ENCODE measurements at places on chromosomes 2 and 18. TPM values are rescaled to one million over a fixed set of nuclear protein-coding genes. Genes with fewer than 3 reads are reported as not detected.
A peak's percentile ranks its signal among the peaks of the same experiment; 100 is the strongest.

Gene KLHL30
- total RNA-seq, result 0.87 TPM

DNA sequence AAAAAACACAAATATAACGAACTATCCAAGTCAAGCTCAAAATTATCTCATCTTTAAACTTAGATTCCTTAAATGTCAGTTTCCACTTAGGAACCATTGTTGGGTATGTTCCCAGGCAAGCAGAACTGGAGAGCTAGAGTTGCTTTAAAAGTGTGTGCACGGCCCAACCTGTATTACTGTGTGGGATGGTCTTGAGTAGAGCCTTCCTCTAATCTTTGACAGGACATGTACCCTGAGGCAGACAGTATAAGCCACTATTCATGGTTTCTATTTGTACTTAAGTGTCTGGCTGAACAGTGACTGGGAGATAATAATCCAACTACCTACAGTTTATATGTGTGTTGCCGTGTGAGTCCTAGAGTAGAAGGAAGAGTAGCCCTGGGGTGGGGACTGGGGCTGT is 239.7 kb downstream of the GPD2 start:
- DNase-seq, result no peak

- DNase-seq, result no peak
Measured at GRCh38 chr18:74511823-74512222, 15.7 kb downstream of the CNDP2 start.

DNA sequence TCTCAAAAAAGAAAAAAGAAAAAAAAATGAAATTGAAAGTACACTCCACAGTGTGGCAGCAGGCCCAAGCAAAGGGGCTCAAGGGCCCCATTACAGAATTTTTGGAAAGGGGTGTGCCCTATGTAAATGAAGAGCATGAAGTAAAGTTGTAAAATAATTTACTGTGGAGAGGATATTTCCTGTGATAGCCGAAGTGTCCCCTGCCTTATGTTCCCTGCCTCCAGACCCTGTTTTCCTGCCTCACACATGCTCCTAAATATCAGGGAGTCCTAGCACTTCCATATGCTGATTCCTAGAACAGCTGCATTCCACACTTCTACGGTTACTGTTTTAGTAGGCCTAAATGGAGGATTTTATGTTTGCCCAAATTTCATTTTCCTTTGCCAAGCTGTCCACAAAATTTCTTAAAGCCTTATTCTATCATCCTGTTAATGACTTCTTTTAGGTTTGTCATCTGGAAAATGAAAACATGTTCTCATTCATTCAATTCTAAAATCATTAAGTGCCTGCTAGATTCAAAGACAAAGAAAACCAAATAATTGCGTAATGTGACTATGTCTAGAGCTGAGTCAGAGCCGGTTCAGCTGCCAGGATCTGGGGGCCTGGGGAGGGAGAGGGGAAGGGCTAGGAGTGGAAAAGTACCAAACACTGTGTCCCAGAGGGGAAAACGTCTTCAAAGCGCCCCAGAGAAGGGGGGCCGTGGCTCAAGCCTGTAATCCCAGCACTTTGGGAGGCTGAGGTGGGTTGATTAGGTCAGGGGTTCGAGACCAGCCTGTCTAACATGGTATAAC is 25.9 kb upstream of the IMPA2 start:
- peak; percentile 92 for DNase-seq

Gene C2orf66
- total RNA-seq, result not detected

Measured in renal cortical epithelial cell (primary cell).